WTC11 (cell line): ENCODE measurements at places on chromosomes 13 and 19. TPM values are rescaled to one million over a fixed set of nuclear protein-coding genes. Genes with fewer than 3 reads are reported as not detected.
A peak's percentile ranks its signal among the peaks of the same experiment; 100 is the strongest.

The PSG11 gene
- total RNA-seq, result not detected in 3 replicates

The PRR22 gene
- 2.6 to 3.3 TPM (median 3.0 TPM) in 3 replicates for total RNA-seq

The ZNF296 gene
- total RNA-seq, result 13.4 to 14.8 TPM (median 13.8 TPM) in 3 replicates

The RNF225 gene
- total RNA-seq, result 1.1 to 1.8 TPM (median 1.5 TPM) in 3 replicates

DNA sequence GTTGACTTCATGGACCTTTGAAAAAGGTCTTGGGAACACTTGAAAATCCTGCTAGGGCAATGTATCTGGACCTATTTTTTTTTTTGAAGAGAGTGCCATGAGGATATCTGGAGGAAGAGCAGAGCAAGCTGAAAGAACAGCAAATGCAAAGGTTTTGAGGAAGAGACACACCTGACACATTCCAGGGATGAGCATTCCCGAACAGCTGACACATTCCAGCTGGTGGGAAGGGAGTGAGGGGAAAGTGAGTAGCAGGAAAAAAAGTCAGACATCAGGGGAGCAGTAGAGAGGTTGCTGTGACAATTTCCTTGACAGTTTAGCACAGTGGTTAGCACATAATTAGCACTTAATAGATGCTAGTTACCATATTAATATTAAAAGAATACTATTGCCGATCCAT lies 14.7 kb downstream of the DGKH start:
- no peak overlapping the region for H3K4me3 ChIP-seq
- no peak for DNase-seq
- H3K27me3 ChIP-seq, result no peaks in the 10 kb centered on the region
- peaks cover 5% of the 10 kb centered on the region; the same call in 1 of the 2 replicates for H3K4me1 ChIP-seq
- peaks cover 17% of the 10 kb centered on the region for H3K36me3 ChIP-seq

GRCh38 chr13:58704953-58705352 lies 1073.4 kb downstream of the PCDH17 start:
- H3K27ac ChIP-seq, result no peak overlapping the region
- no peak for DNase-seq

DNA sequence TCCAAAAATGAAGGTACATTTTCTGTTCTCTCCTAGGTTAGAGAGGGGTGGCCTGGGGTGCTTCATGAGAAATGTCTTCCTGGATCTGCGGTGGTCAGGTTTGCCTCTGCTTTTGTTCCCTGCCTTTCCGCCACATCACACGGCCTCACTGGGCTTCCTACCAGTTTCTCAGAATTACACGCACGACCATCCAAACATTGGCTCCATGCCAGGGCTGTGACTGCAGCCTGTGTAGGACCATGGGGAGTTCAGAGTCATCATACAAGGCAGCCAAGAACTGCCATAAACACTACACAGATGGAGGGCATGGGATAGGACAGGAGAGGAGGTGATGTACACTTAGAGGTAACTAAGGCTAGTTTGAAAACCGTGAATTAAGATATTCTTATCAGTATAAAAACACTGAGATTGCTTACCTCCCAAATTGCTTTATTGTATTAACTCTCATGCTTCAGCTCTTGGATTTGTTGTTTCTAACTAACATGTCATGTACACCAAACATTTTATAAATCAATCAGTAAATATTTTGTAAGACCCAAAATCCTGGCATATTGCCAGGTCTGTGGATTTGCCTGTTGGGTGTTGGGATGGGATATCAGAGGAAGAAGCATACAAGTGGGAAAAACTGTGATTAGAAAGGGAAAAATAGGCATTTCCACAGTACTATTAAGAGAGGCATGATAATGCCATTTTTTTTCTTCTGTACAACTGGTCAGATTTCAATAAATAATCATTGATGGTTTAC lies 45.2 kb downstream of the CDADC1 start:
- no peaks in the 10 kb centered on the region for H3K27me3 ChIP-seq
- peaks cover 5% of the 10 kb centered on the region; the same call in 1 of the 2 replicates for H3K4me1 ChIP-seq
- H3K27ac ChIP-seq, result no peak overlapping the region
- H3K36me3 ChIP-seq, result no peaks in the 10 kb centered on the region
- no peak for DNase-seq
- no peak overlapping the region for H3K4me3 ChIP-seq

- H3K36me3 ChIP-seq, result peaks cover 25% of the 10 kb centered on the region
- DNase-seq, result no peak
- peaks cover 21% of the 10 kb centered on the region for H3K4me1 ChIP-seq
- peak overlapping the region; percentile 96 for H3K4me3 ChIP-seq
- H3K27me3 ChIP-seq, result no peaks in the 10 kb centered on the region
These were observed 1.1 kb downstream of the CCDC97 start for GRCh38 chr19:41311072-41311471.

DNA sequence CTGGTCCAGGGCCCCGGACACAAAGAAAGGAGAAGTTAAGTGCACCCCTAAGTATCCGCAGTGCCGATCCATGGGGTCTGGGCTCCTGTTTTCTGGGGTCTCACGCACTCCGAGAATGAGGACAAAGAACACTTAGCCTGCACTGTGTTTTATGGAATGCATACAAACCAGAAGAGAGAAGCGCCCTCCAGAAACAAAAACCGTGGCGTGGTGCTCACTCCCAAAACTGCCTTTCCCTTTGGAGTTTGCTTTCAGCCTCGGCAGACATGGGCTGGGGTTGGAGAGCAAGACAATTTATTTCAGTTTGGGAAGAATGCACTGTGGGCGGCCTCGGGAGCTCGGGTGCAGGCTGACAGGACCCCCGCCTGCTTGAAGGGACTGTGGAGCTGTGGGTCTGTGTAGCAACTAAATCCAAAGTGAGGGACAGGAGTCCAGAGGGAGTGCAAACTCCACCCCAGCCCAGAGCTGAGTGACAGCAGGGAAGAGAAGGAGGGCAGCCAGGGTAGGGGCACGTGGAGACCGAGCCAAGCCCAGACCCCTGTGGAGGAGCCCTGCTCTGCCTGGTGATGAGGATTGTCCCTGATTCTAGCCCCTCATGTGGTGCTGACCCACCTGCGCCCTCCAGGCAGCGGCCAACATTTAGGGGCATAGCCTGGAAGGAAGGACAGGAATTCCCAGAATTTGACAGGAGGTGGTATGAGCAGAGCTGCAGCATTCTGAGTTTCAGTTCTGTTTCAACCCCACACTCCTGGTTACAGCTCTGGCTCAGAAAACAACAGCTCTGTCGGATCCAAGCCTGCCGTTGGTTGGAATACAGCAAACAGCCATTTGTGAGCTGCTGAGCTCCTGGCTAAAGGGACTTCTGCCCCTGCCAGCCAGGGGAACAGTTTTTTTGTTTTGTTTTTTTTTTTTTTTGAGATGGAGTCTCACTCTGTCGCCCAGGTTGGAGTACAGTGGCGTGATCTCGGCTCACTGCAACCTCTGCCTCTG lies 37.8 kb upstream of the POP4 start:
- 0 out of 2 replicates have a peak, but pooled peaks cover 6% of the 10 kb centered on the region for H3K4me1 ChIP-seq
- no peak overlapping the region for H3K4me3 ChIP-seq
- 0 out of 2 replicates have a peak, but pooled peaks cover 5% of the 10 kb centered on the region for H3K27me3 ChIP-seq
- H3K36me3 ChIP-seq, result no peaks in the 10 kb centered on the region

- H3K27me3 ChIP-seq, result peaks cover 24% of the 10 kb centered on the region
- H3K36me3 ChIP-seq, result no peaks in the 10 kb centered on the region
- H3K4me1 ChIP-seq, result 0 out of 2 replicates have a peak, but pooled peaks cover 2% of the 10 kb centered on the region
- no peak overlapping the region for H3K27ac ChIP-seq
These were observed 969 bp upstream of the CEACAM5 start for GRCh38 chr19:41707502-41707812.

- DNase-seq, result peak; percentile 69
- H3K27me3 ChIP-seq, result no peaks in the 10 kb centered on the region; the same call in 1 of the 2 replicates
- peaks cover 60% of the 10 kb centered on the region for H3K4me1 ChIP-seq
- peak overlapping the region; percentile 91 for H3K27ac ChIP-seq
- H3K36me3 ChIP-seq, result peaks cover 30% of the 10 kb centered on the region
These were observed 25.1 kb downstream of the SIPA1L3 start for GRCh38 chr19:37931881-37932655.

- H3K4me1 ChIP-seq, result peaks cover 20% of the 10 kb centered on the region
- H3K27me3 ChIP-seq, result no peaks in the 10 kb centered on the region
- H3K27ac ChIP-seq, result no peak overlapping the region
These were observed 64.5 kb downstream of the SPATA13 start for GRCh38 chr13:24225062-24225461.
